Glutamatergic neuron (in vitro differentiated cells): ENCODE measurements at places on chromosomes 3 and 15. TPM values are rescaled to one million over a fixed set of nuclear protein-coding genes. Genes with fewer than 3 reads are reported as not detected.

GRCh38 chr3:86234506-86235254, 756.3 kb downstream of the VGLL3 start:
- no peaks in the 10 kb centered on the region for H3K27me3 ChIP-seq
- no peak for DNase-seq
- H3K36me3 ChIP-seq: no peaks in the 10 kb centered on the region

- no peaks in the 10 kb centered on the region for H3K36me3 ChIP-seq
- no peak overlapping the region for H3K27ac ChIP-seq
- no peak overlapping the region for H3K4me3 ChIP-seq
- no peak for DNase-seq
- H3K27me3 ChIP-seq: peaks cover 2% of the 10 kb centered on the region
Measured at GRCh38 chr3:112550859-112551258, 10.9 kb downstream of the ATG3 start.

- H3K4me1 ChIP-seq: no peaks in the 10 kb centered on the region
- no peak for DNase-seq
- H3K4me3 ChIP-seq: no peak overlapping the region
- H3K27me3 ChIP-seq: no peaks in the 10 kb centered on the region
- no peak overlapping the region for H3K27ac ChIP-seq
- peaks cover 3% of the 10 kb centered on the region for H3K36me3 ChIP-seq
Measured at GRCh38 chr3:71987089-71987735, 202.3 kb upstream of the PROK2 start.

- H3K36me3 ChIP-seq: peaks cover 4% of the 10 kb centered on the region
- peaks cover 1% of the 10 kb centered on the region for H3K27me3 ChIP-seq
- H3K27ac ChIP-seq: no peak overlapping the region
Measured at GRCh38 chr15:100141311-100142001, 200.3 kb downstream of the ADAMTS17 start.

NUSAP1 gene
- 19.3 TPM for total RNA-seq
